AG09309 (cell line): ENCODE measurements at places on chromosomes 12 and 14.

DNA sequence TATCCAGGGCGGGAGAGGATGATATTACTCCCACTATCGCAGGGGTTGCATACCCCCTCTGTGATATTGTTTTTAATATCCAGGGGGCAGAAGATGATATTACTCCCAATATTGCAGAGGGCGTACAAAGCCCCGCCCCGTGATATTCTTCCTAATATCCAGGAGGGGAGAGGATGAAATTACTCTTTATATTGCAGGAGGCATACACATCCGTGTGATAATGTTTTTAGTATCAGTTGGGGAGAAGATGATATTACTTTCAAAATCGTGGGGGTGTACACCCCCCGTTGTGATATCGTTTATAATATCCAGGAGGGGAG lies 52.9 kb upstream of the OXA1L start:
- no peak for DNase-seq

DNA sequence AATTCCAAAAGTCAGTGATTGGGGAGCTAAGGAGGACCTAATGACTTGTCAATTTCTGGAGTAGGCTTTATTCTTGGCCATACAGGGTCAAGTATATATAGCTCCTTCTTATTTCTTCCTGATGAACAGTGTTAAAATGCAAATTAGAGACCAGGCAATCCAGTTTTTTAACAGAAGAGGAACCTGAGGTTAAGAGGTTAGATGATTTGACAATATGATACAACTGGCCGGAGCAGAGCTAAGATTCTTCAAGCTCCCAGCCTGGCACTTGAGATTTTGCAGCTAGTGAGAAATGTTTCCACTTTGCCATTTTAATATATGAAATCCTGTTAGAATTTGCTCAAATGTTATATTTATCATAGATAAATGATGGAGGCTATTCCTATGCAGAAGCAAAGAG lies 204.0 kb downstream of the SSPN start:
- no peak for DNase-seq

- no peak for DNase-seq
Measured at GRCh38 chr12:2318286-2318685, 265.5 kb downstream of the CACNA1C start.

- DNase-seq = no peak
Measured at GRCh38 chr14:69093631-69094421, 59.1 kb downstream of the DCAF5 start.

DNA sequence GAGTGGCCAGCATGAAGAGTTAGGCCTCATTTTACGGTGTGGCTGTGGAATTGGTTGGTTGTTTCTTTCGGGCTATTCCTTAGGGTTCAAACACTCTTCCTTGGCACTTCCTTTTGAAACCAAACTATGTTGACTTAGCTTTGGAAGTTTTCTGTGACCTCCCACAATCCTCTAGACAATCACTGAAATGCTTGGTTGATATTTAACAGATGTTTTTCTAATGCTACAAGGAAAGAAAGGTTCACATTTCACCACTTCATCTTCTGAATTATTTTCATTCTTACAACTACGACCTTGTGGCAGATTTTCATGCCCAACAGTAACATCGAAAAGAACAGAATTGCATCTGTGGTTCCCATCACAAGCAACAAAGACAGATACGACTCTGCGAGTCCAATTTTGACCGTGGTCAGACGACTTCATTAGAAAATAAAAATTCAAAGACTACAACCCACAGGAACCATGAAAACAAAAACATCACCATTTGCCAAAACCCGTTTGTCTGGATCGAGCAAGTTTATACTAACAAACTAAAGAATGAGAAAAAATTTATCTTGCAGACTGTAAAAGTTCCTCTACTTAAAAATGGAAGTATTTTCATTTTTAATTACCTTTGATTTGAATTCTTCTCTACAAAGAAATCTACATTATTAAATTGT lies 16.9 kb downstream of the PRKAB1 start:
- DNase-seq = no peak
